Endodermal cell (in vitro differentiated cells): ENCODE measurements at places on chromosomes 3 and 15. TPM values are rescaled to one million over a fixed set of nuclear protein-coding genes. Genes with fewer than 3 reads are reported as not detected.

DNA sequence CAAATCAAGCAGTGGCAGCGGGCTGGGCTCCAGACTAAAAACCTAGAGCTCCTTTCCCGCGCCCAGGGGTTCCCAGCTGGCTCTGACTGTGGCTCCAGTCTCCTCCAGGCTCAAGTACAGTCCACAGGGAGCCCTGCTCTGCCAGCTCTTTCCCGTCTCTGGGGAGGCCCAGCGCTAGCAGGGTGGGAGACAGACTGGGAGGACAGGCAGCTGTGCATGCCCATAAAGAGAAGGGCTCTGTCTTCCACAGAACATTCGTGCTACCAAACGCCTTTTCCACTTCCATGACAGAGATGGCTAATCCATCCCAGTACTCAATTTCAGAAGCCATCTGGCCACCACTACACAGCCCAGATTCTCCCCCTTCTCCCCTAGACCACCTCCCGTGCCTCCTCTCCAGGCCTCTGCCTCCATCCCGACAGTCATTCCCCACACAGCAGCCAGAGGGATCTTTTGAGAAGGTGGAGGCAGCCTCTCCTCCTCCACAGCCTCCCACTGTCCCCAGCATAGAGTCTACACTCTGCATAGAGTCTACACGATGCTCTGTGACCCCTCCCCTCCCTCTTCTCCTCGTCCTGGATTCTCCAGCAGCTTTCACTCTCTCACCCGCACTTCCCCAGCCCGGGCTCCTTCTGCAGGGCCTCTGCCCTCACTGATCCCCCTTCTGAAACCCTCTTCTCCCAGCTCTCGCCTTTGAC is 6.8 kb upstream of the DUSP7 start:
- H3K27ac ChIP-seq, result no peak overlapping the region
- no peak for DNase-seq
- no peaks in the 10 kb centered on the region for H3K36me3 ChIP-seq
- no peak overlapping the region for H3K4me3 ChIP-seq

- no peaks in the 10 kb centered on the region for H3K27me3 ChIP-seq
- no peaks in the 10 kb centered on the region for H3K36me3 ChIP-seq
- no peak overlapping the region for H3K4me3 ChIP-seq
- no peak overlapping the region for H3K27ac ChIP-seq
These were observed 18.0 kb downstream of the ZDHHC19 start for GRCh38 chr3:196193133-196193735.

DNA sequence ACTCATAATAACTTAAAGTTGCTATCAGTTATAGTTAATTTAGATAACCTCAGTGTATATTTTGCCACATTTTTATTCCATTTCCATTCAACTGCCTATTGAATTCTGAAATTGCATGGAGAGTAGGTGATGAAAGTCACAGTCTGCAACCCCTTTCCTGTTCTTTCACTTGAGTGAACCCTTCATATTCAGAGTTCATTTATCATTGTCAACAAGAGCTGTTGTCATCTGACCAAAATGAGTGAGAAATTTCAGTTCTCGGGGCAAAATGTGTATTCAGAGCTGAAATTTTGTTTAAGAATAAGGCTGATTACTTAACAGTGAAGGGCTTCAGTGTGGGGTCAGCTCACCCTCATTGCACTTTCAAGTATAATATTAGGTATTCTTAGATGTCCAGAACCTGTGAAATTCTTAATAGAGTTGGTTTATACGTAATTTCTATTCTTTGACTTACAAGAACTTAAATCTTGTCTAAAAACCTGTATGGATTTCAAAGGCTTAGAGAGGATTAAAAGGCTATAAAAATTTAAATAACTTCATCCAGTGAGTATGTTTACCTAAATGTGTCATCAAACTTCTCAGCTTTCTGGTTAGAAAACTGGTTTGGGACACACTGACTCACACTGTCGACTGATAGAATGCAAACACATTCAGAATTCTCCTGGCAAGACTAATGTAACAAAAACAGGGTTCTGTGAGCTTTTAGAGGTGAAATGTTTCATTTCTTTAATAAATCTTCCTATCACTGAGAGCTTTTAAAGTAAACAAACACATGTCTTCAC is 92.2 kb downstream of the CMSS1 start:
- DNase-seq, result no peak
- H3K4me1 ChIP-seq, result no peaks in the 10 kb centered on the region
- H3K4me3 ChIP-seq, result no peak overlapping the region

GRCh38 chr15:92992720-92993119 is 92.6 kb downstream of the CHD2 start:
- H3K4me1 ChIP-seq, result no peaks in the 10 kb centered on the region
- no peaks in the 10 kb centered on the region for H3K27me3 ChIP-seq
- H3K4me3 ChIP-seq, result no peak overlapping the region
- peaks cover 94% of the 10 kb centered on the region for H3K36me3 ChIP-seq
- no peak overlapping the region for H3K27ac ChIP-seq

DNA sequence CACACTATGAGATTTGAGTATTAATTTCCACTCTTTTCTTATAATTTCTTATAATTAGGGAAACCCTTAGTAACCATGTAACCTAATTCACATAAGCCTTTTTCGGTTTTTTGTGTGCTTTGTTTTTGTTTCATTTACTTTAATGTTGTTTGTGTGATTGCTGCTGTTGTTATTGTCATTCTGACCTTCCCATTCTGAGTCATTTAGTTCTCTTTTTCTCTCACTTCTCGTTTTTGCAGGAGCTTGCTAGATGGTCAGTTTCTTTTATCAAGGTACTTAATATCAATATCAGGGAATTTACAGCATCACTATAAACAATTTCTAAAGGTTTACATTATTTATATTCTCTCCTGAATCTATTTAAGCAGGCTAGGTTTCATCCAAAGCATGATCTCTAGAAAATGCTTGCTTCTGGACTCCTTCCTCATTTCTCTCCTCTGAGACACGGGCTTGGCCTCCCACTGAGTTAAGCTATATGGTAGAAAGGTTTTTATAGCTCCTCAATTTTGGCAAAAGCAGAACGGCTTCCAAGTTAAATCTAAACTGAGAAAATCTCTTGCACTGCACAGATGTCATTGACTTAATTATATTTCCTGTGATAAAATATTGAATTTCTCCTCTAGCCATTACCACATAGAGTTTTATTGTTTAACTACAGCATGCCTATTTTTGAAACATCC is 534.2 kb downstream of the NSUN3 start:
- no peaks in the 10 kb centered on the region for H3K27me3 ChIP-seq
- H3K27ac ChIP-seq, result no peak overlapping the region
- DNase-seq, result no peak
- H3K4me3 ChIP-seq, result no peak overlapping the region

Gene CACNA2D2
- 14.3 to 22.4 TPM (median 20.7 TPM) in 3 replicates for total RNA-seq

Gene ROPN1
- total RNA-seq, result not detected in 3 replicates
